Aorta (tissue), 5 donors: ENCODE measurements at places on chromosomes 2 and 18. TPM values are rescaled to one million over a fixed set of nuclear protein-coding genes. Genes with fewer than 3 reads are reported as not detected.

- DNase-seq: no peak
- H3K27ac ChIP-seq: no peak overlapping the region
- H3K27me3 ChIP-seq: no peaks in the 10 kb centered on the region
Measured at GRCh38 chr2:101974663-101975062, 17.1 kb upstream of the IL1R2 start.

DNA sequence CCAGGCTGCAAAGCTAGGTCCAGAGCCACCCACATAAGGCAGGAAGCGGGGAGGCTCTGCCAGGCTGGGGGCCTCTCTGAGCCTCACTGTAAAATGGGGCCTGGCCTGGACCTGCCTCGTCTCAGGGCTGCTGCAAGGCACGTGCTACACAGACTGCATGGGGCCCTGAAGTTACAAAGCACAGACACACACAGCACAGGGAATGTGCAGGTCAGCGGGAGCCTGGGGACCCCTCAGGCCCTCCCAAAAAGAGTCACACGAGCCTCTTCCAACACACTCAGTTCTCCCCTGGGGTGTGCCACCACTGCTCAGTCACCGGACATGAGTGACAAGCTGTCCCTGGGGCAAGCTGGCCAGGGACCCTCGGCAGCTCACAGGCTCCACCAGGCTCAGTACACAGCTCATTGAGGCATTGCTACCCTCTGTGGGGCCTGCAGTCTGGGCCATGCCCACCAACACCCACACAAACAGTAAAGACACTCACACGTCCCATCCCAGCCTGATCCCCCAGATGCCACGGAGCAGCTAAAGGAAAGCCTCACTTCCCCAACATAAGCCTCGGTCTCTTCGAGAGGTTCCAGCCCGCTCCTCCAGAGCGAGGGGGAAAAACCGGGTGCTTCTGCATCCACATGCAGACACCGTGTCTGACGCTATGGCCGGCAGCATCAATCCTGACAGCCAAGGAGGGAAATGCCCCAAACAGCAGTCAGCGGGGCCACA is 33.7 kb downstream of the BOK start:
- peak; percentile 52 for DNase-seq
- H3K4me3 ChIP-seq: no peak overlapping the region
- no peaks in the 10 kb centered on the region for H3K36me3 ChIP-seq
- H3K27ac ChIP-seq: no peak overlapping the region

GRCh38 chr2:25201265-25201664 is 32.9 kb upstream of the POMC start:
- H3K36me3 ChIP-seq: no peaks in the 10 kb centered on the region
- no peaks in the 10 kb centered on the region for H3K27me3 ChIP-seq
- no peak overlapping the region for H3K4me3 ChIP-seq

- no peak overlapping the region for H3K4me3 ChIP-seq
- no peak for DNase-seq
- no peak overlapping the region for H3K27ac ChIP-seq
- H3K36me3 ChIP-seq: no peaks in the 10 kb centered on the region
- H3K4me1 ChIP-seq: peaks cover 1% of the 10 kb centered on the region
Measured at GRCh38 chr2:207502577-207503198, 27.1 kb upstream of the CREB1 start.

DNA sequence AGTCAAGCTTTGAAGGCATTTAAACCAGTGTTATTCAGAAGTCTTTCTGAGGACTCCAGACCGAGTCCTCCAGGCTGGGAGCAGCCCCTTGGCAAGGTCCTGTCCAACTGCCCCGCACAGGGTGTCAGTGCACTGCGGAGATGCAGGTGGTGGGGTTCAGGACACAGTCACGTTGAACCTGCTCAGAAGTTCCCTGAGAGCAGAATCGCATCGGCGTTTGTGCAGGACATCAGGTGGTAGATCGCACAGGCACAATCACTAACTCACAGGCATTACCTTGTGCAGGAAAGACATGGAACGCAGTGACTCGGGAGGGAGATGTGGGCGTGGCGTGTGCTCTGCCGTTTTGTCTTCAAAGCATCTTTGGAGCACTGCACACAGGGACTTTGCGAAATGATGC is 10.4 kb downstream of the COPS9 start:
- peak; percentile 24 for DNase-seq
- no peaks in the 10 kb centered on the region for H3K4me1 ChIP-seq
- H3K36me3 ChIP-seq: peaks cover 14% of the 10 kb centered on the region
- no peaks in the 10 kb centered on the region for H3K27me3 ChIP-seq

DNA sequence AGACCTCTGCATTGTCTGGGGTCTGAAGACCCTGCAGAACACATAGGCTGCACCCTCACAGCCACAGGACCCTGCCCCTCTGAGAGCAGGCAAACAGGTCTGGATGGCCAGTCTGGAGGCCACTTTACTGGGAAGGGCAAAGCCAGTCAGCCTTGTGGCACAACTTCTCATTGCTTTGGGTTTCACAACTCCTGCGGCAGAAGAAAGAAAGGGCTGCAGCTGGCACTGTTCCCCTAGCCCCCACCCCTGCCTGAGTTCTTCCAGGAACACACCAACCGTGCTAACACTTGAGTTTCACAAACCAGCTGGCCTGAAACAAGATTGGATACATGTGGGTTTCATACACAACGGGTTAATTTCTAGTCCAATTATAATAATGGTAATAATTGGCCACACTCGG is 276.5 kb upstream of the MGAT5 start:
- no peaks in the 10 kb centered on the region for H3K36me3 ChIP-seq
- H3K27me3 ChIP-seq: no peaks in the 10 kb centered on the region
- no peak overlapping the region for H3K27ac ChIP-seq
- DNase-seq: peak; percentile 44
- H3K4me1 ChIP-seq: no peaks in the 10 kb centered on the region

GRCh38 chr2:158893026-158893425 is 75.4 kb upstream of the TANC1 start:
- no peaks in the 10 kb centered on the region for H3K4me1 ChIP-seq
- no peak for DNase-seq
- no peaks in the 10 kb centered on the region for H3K27me3 ChIP-seq

DNA sequence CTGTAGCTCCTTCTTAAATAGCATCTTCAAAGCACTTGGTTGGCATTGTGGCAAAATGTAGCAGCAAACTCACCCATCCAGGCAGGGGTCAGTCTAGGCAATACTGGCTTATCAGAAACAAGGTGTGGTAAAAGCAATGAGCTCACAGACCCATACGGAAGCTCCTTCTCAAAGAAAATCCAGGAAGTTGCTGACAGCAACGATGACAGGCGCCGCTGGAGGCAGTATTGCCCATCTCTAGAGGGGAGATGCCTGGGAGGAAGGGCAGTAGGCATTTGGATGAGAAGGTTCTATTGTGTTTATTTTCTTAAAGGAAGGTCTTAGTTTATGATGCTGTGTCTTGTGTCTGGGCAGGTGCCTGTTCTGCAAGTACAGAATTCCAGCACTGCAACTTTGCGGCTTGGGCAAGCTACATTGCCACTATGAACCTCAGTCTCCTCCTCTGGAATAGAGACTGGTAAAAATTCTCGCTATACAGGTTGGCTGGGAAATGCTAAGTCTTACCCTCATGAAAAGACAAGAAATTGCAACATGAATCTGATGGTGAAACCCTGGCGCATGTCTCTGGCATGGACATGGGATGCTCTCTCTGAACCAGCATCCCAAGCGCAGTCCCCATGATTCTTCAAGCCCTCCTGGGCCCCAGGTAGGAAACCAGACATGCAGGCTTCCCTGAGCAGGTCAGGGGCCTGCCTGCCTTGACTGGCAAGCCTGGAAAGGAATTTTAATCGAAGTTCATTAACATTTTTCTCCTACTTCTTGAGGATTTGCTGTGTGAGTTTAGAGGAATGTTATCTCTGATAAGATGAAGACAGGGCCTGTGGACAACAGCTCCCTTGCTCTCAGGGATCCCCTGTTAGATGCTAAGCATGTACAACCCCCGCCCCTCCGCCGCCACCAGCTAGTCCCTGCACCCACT is 156.0 kb downstream of the TFCP2L1 start:
- H3K27ac ChIP-seq: no peak overlapping the region
- H3K27me3 ChIP-seq: no peaks in the 10 kb centered on the region
- no peaks in the 10 kb centered on the region for H3K36me3 ChIP-seq
- no peaks in the 10 kb centered on the region for H3K4me1 ChIP-seq
- DNase-seq: peak; percentile 71

DNA sequence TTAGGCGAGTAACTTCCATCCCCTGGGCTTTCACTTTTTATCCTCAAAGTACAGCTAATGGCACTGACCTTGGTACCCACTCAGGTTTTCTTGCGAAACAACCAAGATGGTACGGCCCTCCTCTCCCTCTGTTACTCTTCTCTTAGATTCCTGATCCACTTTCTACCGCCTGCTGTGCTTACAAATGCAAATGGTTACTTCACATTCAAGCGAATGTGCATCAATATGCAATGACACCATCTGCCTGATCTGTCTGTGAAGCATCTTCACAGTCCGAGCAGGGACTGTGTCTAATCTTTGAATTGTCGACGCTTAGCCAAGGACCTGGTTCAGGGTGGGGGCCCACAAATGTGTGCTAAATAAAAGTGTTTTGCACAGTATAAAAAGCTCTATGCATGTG is 112.2 kb downstream of the TRIB2 start:
- H3K36me3 ChIP-seq: no peaks in the 10 kb centered on the region
- DNase-seq: no peak
- no peaks in the 10 kb centered on the region for H3K27me3 ChIP-seq
- no peak overlapping the region for H3K4me3 ChIP-seq

DNA sequence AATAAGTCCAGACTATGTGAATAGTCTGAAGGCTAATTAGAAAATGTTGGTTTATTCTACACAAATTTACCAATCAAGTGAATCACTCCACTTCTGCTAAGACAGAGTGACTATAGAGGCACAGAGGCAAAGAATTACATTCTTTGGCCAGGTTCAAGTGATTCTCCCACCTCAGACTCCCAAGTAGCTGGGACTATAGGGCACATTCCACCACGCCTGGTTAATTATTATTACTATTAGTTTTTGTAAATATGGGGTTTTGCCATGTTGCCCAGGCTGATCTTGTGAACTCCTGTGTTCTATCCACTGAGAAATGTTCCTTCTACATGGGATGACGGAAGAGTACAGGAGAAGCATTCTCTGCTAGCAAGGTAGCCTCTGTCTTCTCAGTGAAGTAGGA is 37.6 kb upstream of the PSME4 start:
- H3K27me3 ChIP-seq: no peaks in the 10 kb centered on the region
- H3K27ac ChIP-seq: no peak overlapping the region
- no peaks in the 10 kb centered on the region for H3K36me3 ChIP-seq

The EMX1 gene
- total RNA-seq: not detected

The GCG gene
- 0.62 TPM for total RNA-seq

The DNPEP gene
- 40.8 TPM for total RNA-seq

The RND3 gene
- total RNA-seq: 24.9 TPM

The MARCHF4 gene
- 0.13 TPM for total RNA-seq
